D341Med (cell line): ENCODE measurements at places on chromosomes 4 and X.

GRCh38 chr4:22471999-22472461, 43.8 kb downstream of the ADGRA3 start:
- no peak for DNase-seq

DNA sequence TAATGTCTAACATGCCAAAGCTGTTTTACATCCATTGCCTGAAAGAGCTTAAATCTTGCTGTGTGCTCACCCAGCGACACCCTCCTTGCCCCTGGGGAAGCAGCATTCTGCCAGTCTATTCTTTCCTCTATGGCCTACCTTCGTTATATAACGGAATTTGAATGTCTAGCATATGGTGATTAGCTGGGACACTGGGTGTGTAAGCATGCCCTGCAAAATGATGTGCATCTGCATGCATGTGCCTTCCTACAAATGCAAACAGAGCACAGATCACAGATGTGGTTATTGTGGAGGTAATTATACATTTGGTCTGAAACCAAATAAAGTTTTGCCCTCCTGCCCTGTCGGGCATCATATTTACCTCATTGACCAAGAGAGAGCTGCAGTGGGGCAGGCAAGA, 90.8 kb downstream of the NHS start:
- DNase-seq = no peak

- no peak for DNase-seq
Observed at GRCh38 chrX:74119016-74119910, 184.7 kb upstream of the ZCCHC13 start.

DNA sequence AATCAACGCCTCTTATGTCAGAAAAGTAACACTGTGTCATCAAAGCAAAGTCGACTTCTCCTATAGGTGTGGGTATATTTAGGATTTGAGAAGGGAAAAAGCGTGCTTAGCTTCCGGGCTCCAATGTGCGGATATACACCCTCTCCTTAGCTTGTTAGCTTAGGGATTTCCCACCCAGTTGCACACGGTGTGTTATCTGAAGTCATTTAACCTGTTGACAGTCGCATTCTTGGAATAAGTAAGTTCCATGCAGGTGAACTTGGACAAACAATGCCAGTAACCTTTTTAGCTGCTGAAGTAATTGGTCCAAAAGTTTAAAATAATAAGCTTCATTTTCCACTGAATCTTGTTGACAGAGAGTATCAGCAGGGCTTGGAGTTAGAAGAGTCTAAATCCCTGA, 113.7 kb downstream of the SHROOM3 start:
- DNase-seq = no peak

GRCh38 chr4:146998157-146998556, 52.5 kb upstream of the TTC29 start:
- DNase-seq = no peak

- no peak for DNase-seq
Observed at GRCh38 chr4:151955721-151956380, 195.0 kb upstream of the GATB start.

DNA sequence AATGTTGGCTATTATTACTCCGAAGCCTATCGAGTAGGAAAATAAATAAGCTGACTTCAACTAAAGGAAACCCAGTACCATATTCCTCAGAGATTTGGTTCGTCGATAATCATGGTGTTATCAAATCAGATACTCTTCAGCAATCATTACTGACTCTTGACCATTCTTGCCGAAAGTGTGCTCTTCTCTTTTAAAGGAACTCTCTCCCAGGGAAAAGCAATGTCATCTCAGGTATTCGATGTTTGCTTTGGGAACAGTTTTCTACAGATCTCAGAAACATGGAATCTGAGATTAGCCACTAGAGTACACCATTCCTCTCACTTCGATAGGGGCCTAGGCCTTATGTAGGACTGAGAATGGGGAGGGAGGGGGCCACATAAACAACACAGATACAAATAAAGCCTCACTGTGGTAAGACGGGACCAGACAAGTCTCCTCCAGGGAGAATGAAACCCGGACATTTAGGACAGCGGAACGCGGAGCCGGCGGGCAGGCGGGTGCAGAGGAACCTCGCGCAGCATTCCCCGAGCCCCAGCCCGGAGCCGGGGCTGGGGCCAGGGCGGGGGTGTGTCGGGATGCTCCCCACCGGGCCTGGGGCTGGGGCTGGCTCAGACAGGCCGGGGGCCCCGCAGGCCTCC, 581 bp downstream of the DNAJB14 start:
- peak; percentile 67 for DNase-seq

GRCh38 chr4:5371415-5372190, 320.3 kb downstream of the STK32B start:
- no peak for DNase-seq

GRCh38 chr4:171639540-171639939, 173.7 kb upstream of the GALNTL6 start:
- DNase-seq = no peak

DNA sequence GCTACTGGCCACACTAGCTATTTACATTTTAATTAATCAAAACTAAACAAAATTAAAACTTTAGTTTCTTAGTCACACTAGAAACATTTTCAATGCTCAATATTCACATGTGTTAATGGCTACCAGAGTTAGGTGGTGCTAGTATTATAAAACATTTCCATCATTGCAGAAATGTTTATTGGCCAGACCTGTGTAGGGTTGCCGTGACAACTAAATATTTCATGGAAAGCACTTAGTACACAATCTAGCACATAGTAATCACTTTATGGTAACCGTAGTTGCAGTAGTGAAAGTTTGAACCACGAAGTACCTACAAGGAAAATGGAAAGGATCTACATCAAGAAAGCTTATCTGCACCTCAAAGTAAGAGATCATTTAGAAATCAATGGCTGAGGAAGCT, 95.9 kb downstream of the HS6ST2 start:
- no peak for DNase-seq

GRCh38 chr4:182699201-182699600, 218.0 kb downstream of the DCTD start:
- DNase-seq = no peak

DNA sequence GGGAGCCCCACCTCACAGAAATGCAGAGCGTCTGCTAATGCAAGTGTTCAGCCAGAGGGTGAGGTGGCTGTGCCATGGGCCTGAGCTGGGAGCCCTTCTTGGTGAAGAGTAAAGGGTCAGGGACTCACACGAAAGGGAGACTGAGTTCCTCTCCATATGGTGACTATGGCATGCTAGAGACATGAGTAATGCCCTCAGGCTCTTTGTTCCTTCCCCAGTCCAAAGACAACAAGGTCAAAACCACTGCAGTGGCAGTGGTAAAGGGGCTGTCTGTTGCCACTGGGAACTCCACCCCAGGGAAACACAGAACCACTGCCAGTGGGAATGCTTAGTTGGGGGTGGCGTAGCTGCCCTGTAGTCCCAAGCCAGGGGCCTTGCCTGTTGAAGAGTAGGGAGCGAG, 22.4 kb downstream of the RAB40AL start:
- no peak for DNase-seq
